ENCODE measurements at places on chromosomes 7 and 10.
A peak's percentile ranks its signal among the peaks of the same experiment; 100 is the strongest.

DNA sequence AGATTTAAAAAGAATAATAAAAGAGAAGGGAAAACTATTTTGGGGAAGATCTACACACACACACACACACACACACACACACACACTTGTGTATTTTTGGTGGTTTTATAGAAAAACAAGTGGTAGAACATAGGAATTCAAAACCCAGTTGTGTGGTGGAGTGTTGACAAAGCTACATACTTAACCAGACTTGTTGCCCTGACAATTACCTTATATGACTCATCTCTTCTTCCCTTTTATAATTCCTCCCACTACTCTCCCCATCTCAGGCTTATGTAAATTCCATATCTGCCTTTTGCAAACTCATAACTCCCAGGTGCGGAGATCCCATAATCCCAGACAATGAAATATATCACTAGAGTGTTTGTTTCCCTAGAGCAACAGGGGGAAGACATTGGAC is 873.7 kb downstream of the NXPH1 start:
- no peak for DNase-seq

DNA sequence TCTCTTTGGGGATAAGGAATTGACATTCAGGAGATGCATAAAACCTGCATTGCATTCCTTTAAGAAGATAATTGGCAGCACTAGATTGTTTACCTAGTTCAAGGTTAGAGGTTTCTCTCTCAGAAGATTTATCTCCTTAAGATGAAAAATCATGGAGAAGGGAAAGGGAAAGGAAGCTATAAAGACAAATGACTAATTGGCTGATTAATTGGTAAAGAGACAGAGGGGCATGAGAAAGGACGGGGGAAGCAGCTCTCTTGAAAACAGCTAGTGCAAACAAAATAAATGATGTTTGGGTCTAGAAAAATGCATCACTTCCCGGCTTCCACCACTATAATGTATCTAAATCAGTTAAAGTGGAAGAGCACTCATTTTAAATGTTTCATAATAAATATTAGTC is 941.2 kb downstream of the XPNPEP1 start:
- no peak for DNase-seq

- no peak for DNase-seq
Measured at GRCh38 chr10:26215935-26216584, 514 bp upstream of the GAD2 start.

- DNase-seq, result peak; percentile 74
Measured at GRCh38 chr7:42014625-42015618, 222.1 kb downstream of the GLI3 start.

- no peak for DNase-seq
Measured at GRCh38 chr7:151168003-151168786, 701 bp upstream of the GBX1 start.

DNA sequence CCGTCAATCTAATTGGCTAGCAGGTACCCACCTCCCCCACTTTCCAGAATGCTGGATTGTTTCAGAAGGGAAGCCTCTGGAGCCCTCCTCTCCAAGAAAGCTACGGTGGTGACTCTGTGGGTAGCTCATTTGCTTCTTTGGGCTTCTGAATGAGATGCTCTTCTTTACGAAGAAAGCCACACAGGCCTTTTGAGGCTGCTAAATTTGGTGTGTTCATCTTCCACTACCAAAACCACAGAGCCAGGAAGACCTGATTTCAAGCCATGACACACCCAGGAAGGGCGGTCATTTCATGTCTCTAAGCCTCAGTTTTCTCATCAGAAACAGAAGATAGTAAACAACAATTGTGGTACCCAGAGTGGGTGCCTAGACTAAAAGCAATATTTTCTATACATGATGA is 901.2 kb downstream of the KCNMA1 start:
- no peak for DNase-seq

Data from fibroblast of the aortic adventitia (primary cell).